ENCODE measurements at places on chromosomes 1 and 21.

DNA sequence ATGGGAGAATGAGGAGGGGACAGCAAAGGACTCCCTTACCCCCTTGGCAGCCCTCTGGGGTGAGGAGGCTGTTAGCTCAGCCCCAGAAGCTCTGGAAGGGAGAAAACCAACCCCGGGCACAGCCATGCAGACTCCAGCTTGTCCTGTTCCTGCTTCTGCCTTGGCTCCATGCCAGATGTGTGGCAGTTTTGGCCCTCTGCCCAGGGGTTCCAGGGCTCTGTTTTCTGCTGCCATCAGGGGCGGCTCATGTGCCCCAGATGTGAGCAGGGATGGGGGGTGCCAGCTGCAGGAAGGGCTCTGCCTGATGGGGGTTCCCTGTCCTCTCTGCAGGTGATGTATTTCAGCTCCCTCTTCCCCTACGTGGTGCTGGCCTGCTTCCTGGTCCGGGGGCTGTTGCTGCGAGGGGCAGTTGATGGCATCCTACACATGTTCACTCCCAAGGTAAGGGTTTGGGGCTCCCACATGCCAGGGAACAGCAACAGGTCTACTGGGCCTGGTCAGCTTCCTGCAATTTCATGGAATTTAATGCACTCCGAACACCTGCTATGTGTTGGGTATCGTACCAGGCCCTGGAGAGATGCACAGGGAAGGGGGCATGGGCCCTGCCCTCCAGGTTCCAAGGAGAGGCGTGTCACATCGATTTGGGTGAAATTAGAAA is 26.1 kb downstream of the SLC6A17 start:
- DNase-seq = no peak

- no peak for DNase-seq
Observed at GRCh38 chr1:214823311-214824117, 220.5 kb downstream of the CENPF start.

DNA sequence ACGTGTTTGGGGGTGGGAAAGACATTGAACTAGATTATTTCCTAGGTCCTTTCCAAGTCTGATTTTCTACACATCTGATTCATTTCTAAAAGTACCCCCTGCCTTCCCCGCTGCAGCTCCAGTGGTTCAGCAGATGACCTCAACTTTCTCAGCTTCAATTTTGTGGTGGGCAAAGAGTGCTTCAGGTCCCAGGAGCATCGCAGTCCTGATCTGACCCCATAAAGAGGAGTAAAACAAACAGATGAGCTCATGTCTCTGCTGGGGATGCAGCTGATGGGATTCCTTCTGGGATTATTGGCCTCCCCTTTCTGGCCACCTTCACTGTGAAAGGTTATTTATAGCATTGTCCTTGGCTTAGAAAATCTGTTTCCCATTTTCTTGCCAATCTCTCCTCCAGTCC is 337.0 kb upstream of the PLXNA2 start:
- no peak for DNase-seq

DNA sequence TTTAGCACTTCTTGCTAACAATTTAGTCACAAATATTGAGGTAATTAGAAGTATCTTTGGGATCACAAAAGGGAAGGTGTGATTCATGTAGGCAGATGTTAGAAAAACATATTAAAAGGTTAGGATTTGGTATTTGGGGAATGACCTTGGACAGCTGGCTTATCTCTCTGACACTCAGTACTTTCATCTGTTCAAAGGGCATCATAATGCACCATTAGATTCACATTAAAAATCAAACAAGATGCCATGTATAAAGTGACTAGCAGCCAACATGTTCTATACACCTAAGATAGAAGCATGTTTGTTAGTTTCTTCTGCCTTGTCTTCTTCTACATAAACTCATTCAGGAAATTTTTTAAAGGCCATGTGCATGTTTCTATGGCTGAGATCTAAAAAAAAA is 56.5 kb upstream of the ESRRG start:
- no peak for DNase-seq

DNA sequence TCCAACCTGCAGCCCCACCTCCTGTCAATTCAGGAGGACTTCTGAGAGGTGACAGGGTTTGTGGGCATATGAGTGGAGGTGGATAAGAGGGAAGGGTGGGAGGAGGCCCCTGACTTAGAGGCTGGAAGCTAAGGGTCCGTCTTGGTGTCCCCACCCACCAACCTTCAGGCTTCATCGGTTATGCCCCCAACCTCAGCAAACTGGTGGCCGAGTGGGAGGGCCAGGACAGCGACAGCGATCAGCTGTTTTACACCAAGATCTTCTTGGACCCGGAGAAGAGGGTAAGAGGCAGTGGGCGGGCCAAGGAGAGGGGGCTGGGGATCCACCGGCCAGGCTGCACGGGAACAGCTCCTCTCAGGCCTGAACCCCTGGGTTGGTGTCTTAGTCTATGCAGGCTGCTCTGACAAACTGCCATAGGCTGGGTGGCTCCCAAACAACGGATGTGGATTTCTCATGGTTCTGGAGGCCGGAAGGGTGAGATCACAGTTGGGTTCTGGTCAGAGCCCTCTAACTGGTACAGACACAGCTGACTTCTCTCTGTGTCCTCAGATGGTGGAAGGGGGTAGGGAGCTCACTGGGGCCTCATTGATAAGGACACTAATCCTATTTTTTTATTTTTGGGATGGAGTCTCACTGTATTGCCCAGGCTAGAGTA is 18.1 kb downstream of the PLOD1 start:
- no peak for DNase-seq

GRCh38 chr1:71269179-71269578 is 188.3 kb upstream of the ZRANB2 start:
- DNase-seq = no peak

- no peak for DNase-seq
Observed at GRCh38 chr1:199784138-199784895, 243.2 kb upstream of the NR5A2 start.

- no peak for DNase-seq
Observed at GRCh38 chr21:42541618-42542017, 28.0 kb downstream of the SLC37A1 start.

- no peak for DNase-seq
Observed at GRCh38 chr1:100866901-100867206, 27.8 kb downstream of the EXTL2 start.

- DNase-seq = no peak
Observed at GRCh38 chr1:152110365-152110859, 4.8 kb downstream of the TCHH start.

- no peak for DNase-seq
Observed at GRCh38 chr1:111967067-111967690, 22.3 kb downstream of the KCND3 start.

DNA sequence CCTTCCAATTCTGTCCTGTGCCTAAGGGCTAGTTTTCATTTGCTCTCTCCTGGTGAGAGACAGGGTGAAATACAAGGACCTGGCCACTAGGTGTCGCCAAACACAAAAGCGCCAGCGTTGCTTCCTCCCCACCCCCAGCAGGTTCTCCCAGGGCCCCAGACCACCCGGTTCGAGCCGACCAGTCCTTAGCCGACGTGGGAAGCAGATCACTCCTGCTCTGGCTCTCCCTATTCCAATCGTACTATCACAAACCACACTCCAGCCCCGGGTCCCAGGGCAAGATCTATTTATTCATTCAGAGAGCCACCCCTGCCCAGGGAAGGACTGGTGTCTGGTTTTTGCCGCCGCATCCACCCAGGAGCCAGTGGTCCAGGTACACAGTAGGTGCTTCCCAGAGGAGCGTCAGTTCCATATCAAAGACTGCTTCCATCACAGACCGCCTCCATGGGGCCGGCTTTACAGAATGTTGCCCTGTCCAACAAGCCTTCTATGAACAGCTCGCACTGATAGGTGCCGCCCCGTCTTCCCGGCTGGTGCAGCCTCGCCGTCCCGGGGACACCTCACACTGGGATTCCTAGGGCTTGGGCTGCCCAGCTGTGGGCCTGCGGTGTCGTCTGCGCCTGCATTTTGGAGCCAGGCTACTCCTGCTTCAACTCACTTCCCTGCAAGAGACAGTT is 35.0 kb downstream of the CTNNBIP1 start:
- DNase-seq = peak; percentile 45

DNA sequence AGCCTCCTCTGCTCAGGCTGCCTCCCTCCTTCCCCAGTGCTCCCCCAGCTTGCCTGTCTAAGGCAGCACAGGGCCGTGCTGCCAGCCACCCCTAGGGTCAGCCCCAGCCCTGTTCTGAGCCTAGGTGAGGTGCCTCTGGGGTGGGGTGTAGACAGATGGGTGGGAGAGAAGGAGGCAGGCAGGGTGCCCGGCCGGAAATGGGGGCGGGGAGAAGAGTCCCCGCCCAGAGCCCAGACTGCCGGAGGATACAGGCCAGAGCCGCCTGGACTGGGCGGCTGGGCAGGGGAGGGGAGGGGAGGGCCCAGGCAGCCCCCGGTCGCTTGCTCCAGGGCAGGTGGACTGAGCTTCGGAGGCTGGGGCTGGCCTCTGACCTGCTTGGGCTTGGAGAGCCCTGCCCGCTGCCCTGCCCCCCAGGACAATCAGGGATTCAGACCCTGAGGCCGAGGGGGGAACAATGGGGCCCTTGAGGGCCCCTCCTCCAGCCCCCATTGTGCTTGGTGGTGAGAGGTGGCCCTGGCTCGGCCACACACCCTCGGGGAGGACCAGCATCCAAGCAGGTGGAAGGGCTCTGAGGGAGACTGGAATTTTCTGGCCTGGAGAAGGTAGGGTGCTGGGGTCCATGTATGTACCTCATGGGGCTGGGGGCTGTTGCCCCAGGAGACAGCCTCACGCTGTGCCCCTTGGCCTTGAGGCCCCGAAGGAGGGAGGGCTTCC is at the start of gene GJC2:
Gene GJC2 (plus strand): TSS at position 525 of the 714 bp plus-strand sequence. CDS start 7,829 bp downstream, outside the sequence.
- DNase-seq = no peak

GRCh38 chr1:15479654-15480347 is 3.9 kb downstream of the CELA2B start:
- DNase-seq = no peak

DNA sequence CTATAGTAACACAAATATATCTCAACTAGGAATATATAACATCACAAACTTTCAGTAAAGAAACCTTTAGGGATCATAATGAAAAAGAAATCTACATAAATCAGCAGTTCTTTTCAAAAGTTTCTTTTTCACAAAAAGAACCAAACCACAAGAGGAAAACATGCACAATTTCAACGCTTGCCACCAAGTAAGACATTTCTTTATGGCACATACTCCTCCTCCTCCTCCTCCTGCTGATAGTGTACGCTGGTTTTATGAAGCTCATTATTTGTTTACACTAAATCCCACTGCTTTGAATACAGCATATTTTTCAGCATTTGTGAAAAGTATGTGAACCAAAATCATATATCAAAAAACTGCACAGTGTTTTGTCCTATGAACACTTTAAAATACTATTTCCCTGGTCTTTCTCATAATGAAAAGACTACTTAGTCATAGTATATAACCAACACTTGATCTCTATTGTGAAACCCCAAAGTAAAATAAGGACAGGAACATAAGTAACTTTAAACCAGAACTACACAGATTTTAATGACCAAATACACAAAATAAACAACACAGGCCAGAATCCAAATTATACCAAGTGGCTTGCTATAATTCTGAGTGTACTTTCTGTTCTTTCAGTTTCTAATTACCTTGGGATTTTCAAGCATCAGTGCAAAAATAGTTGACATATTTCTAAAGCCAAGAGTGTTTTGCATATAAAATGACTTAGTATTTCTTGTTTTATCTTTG is 184.2 kb downstream of the EIF4G3 start:
- DNase-seq = no peak

GRCh38 chr1:186715887-186716809 is 35.9 kb upstream of the PTGS2 start:
- DNase-seq = no peak

DNA sequence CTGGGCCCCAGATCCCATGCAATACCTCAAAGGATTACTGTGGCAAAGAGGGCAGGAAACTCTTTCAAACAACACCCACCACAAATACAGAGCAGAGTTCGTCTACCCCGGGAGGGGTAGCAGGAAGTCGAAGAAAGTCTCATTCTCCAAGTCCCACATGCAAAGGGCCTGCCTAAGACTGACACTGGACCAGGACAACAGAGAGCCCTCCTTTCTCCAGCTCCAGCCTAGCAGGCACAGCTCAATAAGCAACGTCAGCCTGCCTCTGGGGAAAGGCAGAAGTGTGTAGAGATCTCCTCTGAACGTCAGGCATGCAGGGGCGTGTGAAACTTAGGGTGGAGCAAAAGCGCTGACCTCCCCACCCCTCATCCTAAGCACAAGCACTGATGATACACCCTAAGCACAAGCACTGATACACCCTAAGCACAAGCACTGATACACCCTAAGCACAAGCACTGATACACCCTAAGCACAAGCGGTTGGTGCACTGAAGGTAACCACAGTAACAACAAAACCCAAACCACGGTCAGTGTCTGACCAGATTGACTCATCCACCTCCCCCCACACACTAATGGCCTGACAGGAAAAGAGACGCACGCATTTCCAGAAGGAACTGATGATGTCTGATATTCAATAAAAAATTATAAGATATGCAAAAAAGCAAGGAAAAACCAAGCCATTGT is 1.3 kb downstream of the KRTAP12-3 start:
- DNase-seq = no peak

DNA sequence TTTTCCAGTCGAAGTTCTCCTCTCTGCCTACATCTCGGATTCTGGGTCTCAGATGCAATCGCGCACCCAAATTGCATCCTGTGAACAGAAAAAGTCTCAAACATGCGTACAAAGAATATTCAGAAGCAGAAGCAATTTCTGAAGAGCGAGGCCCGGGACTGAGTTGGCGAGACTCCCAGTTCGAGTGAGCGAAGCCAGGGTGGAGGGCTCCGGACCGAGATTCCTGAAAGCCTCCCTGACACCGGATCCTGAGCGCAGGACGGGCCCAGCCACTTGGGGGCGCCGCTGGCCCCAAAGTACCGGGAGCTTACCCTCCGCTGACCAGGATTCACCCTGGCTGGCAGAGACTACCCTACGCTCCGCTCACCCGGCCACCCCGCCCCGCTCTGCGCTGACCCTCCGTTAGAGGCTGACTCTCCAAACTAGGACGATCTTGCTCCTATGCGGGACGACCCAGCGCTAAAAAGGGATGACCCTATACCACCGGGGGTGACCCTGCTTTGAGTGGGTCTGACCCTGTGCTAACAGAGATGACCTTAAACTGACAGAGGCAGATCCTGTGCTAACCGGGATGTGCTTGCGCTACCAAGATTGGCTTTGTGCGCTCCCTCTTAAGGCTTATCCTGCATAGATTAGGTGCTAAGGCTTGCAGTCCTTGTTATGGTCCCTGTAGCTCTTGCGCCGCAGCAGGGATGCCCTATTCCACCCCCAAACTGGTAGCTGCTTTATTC is 12.1 kb downstream of the FOXD2 start:
- no peak for DNase-seq
